Effector memory CD8-positive, alpha-beta T cell (primary cell): ENCODE measurements at places on chromosomes 5 and 9.

DNA sequence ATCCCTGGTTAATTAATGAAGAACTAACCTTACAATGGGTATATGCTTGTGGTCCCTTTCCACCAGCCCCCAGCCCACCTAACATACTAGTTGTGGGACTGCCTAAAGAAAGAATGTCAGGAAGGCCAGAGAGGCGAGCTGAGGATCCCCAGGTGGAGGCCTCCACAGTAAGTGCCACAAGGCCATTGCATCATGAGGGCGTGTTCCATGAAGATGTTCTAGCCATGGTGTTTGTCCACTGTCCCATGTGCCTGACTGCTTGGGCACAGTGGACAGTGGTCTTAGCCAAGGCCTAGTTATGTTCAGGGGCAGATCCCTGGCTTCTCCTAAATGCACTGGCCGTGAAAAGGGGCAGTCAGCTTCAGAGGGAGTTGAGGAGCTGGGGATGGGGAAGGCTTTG, 21.1 kb downstream of the ZFP62 start:
- DNase-seq, result no peak

GRCh38 chr9:35798658-35799374, 7.4 kb downstream of the NPR2 start:
- DNase-seq, result no peak

DNA sequence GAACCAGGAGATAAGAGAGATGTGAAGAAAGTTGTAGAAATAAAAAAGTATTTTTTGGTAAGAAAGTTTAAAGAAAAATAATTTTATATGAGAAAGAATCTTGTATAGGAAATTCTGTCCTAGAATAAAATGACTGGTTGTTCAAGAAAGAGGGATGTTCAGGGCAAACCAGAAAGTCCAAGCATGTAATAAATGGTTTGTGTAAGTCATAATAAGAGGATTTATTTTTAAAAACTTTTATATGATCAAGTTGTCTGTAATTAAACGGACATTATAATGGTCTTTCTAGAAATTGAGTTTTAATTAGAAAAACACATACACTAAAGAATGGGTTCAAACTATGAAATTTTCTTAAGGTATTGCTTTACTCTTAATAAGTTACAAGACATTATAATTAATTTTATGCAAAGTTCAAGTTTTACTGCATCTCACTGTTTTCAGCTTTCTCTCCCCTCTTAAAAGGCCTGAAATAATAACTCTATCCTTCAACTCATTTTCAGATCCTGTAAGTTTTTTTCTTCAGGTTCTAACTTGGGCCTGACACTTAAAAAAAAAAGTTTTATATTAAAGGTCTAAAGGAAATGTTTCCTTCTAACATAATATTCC, 56.1 kb upstream of the ZNF300 start:
- no peak for DNase-seq

DNA sequence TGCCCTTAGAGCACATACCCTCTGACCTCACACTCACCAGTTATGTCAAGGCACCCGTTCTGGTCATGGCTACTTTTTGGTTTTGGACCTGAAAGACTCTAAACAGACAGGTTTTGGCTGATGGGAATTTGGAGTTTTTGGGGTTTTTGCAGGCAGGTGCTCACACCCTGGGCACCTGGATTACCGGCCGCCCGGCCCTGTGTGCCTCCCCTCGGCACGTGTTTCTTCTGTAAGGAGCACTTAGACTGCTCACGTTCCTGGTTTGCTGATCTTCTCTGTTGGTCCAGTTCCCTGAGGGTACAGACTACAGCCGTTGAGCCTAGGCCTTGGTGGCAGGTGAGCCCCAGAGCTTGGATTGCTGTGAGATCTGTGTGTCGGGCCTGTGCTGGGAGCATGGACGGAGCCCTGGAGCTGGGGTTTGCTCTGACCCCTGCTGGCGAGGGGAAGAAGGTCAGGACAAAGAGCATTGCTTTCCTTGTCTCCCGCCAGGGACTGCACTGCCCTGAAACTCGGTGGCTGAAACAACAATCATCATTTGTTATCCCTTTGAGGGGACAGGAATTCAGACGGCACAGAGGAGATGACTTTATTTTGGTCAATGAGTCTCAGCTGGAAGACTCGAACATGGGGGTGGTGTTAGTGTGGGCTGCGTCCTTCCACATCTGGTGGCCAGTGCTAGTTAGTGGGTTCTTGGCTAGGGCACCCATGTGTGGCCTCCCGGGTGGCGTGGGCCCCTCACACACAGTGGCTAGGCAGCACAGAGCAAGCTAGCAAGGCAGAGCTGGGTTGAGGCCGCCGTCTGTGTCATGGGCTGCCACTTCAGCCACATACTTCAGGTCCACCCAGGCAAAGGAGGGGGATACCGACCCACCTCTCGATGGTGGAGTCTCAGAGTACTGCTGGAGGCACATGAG, 76.4 kb downstream of the EHMT1 start:
- no peak for DNase-seq

GRCh38 chr9:110351009-110351467, 13.4 kb upstream of the TXNDC8 start:
- no peak for DNase-seq

- DNase-seq, result no peak
Measured at GRCh38 chr5:123813264-123813663, 301.3 kb downstream of the CSNK1G3 start.

GRCh38 chr9:127756233-127756632, 21.1 kb upstream of the TOR2A start:
- no peak for DNase-seq
